ENCODE measurements at places on chromosomes 16 and 17.

DNA sequence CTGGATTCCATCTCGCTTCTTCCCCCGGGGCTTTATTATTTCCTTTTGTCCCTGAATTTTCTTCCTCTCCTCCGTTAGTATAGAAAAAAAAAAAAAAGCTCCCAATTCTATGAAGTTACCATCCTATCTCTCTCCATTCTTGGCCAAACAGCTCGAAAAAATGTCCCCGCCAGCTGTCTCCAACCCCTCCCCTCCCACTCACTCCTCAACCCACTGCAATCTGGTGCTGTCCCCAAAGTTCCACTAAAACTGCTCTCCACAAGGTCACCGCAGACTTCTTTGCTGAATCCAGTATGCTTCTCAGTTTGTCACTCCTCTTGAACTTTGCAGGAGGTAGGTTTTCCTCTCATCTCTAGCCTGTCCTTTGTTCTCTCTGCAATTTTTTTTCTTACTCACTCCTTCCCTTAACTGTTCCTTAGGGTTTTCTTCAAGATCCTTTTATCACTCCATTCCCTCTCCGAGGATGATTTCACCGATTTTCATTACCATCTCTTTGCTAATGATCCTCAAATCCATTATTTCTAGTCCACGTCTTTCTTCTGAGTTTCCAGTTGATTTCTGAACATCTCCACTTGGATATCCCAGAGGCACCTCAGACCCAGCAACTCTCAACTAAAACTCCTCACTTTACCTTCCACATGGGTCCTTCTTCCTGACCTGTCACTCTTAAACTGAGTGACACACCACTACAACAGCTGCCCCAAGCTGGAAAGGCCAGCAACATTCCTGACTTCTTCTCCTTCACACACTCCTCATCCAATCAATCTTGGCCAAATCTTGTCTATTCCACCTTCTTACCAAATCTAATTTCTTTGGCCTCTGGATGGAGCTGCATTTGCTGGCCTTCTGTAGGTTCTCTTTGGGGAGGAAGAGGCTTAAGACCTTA is 1.5 kb upstream of the SUMO2 start:
- no peak for DNase-seq

DNA sequence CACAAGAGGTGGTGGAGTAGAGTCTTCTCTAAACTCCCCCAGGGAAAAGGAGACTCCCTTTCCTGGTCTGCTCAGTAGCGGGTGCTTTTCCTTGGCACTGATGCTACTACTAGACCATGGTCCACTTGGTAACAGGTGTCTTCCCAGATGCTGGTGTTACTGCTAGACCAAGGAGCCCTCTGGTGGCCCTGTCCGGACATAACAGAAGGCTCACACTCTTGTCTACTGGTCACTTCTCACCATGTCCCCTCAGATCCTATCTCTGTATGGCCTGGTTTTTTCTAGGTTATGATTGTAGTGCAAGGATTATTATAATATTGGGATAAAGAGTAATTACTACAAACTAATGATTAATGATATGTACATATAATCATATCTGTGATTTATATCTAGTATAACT is 49.7 kb upstream of the ARL4D start:
- DNase-seq, result no peak

- DNase-seq, result no peak
Measured at GRCh38 chr17:56795221-56795865, 38.4 kb downstream of the C17orf67 start.

DNA sequence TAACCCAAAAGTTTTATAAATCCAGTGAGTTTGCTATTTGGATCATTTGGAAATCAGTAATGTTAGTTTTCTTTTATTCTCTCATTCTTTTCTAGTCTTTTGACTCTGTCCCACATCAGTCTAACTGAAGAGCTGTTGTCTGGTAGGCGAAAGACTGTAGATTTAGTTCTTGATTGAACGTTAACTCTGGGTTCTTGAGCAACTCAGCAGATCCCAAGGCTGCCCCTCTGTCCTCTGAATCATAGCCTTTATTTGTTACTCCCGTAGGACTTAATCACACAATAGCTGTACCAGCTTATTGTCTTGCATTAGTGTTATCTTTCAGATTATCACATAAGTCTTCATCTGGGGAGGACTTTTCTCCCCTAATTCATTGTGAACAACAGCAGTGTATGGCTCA is 119.3 kb upstream of the TOM1L1 start:
- DNase-seq, result no peak

DNA sequence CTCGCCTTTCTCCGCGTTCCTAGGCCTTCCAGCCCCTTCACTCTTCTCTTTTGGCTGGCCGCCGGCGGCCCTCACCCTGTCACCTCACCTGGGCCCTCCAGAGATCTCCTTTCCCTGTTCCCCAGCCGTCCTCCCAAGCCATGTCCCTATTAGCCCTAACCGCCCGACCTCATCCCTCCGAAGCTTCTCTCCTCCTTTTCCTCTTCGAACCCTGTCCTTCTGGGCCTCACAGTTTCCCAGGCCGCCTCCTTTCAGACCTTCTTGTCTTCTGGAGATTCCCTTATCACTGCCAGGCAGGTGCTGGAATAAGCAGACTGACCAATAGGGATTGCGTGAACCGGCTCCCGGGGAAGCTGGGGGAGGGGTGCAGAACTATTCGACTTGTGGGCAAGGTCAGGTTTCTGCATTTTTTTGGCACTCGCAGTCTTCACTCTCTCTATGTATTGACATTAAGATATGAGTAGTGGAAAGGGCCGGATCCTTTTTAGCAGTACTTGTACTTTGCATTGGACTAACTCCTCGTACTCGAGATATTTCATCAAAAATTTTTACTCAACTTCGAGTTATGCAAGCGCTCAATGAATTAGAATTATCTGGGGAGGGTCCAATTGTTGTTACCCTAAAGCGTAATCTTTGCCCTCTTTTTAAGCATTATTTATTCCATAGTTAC is 690 bp downstream of the RHOT1 start:
- DNase-seq, result no peak

- DNase-seq, result no peak
Measured at GRCh38 chr17:45729294-45729907, 54.7 kb upstream of the CRHR1 start.

DNA sequence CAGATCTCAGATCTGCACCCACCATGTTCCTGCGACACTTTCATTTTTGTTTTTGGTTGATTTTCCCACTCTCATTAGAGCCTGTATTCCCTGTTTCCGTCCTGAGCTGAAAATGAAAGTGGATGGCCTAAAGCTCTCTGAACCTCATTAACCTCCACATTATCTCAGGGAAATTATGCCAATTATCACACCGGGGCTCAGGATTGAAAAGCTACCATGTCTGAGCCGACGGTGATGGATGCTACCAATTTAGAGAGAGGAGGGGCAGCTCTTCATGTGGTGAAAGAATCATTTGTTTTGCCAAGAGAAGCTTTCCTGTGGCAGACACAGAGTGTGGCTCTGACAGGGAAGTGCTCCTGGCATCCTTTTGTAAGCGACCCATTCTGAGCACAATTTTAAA is 410.4 kb upstream of the CDH11 start:
- DNase-seq, result no peak

DNA sequence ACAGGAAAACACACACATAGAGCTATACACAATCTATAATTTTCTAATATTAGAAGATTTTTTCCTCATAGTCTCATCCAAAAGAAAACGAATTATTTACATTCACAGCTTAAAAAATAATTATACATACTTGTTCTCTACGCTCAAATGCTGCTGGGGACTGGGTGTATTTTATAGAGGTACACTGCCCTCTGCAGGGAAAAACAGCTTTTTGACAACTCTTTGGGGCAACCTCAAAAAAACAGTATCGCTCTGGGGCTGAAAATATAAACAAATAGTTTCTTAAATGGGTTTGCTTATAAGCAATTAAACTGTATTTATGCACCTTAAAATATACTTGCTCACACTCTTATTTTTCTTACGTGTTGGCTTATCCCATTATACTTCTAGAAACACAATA is 261.8 kb upstream of the PSMD7 start:
- peak; percentile 28 for DNase-seq

- DNase-seq, result no peak
Measured at GRCh38 chr17:81076141-81076679, 41.3 kb downstream of the BAIAP2 start.

DNA sequence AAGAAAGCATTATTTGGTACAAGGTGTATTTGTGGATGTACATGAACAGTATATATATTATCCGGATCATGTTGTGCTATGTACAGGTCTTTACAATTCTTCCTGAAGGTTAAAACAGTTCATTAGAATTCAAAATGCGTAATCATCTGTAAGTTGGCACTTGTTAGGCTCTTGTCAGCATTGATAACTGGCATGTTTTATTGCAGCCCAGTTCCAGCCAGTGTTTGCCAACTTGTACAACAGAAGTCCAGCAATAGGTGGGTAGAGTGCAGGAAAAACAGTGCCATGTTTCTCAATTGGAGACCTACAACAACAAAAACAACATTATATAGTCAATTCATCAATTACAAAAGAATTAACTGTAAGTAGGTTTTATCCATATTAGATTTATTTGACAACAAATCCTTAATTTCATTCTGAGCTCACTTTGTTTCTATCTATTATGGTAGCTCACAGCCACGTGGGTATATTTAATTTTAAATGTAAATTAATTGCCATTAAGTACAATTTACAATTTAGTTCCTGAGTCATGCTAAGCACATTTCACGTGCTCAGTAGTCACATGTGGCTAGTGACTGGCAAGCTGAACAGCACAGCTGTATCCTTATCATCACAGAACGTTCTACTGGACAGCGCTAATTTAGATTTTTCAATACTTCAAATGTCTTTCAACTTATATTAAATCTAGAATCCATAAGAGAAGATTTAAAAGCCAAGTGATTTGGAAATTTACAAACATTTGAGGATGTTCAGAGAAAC is 8.6 kb upstream of the ANKFY1 start:
- no peak for DNase-seq

GRCh38 chr16:48617711-48618148 is 7.8 kb upstream of the N4BP1 start:
- peak; percentile 16 for DNase-seq

- no peak for DNase-seq
Measured at GRCh38 chr17:50153650-50154575, 3.4 kb upstream of the PPP1R9B start.

- no peak for DNase-seq
Measured at GRCh38 chr16:76441391-76441790, 164.2 kb downstream of the CNTNAP4 start.

GRCh38 chr16:87461466-87461991 is 31.3 kb downstream of the ZCCHC14 start:
- DNase-seq, result peak; percentile 87

Data from NCI-H2107 (cell line).